ENCODE measurements at places on chromosomes 13 and 19. TPM values are rescaled to one million over a fixed set of nuclear protein-coding genes. Genes with fewer than 3 reads are reported as not detected.

DNA sequence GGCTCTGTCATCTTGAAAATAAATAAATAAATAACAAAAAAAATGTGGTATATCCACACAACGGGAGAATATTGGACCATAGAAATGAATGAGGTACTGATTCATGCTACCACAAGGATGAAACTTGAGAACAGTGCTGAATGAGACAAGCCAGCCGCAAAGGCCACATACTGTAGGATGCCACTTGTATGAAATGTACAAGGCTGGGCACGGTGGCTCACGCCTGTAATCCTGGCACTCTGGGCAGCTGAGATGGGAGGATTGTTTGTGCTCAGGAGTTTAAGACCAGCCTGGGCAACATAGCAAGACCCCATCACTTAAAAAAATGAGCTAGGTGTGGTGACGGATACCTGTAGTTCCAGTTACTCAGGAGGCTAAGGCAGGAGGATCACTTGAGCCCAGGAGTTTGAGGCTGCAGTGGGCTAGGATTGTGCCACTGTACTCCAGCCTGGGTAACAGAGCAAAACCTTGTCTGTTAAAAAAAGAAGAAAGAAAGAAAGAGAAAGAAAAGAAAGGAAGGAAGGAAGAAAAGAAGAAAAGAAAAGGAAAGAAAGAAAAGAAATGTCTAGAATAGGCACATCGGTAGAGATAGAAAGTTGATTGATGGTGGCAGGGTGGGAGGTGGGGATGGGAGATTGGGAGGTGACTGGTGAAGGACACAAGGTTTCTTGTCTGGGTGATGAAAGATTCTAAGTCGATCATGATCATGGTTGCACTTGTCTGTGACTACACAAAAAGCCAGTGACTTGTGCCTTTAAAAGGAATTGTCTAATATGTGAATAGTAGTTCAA is 20.3 kb downstream of the HPN start:
- no peak for ATAC-seq
- H3K27me3 ChIP-seq, result no peaks in the 10 kb centered on the region
- H3K4me3 ChIP-seq, result no peak overlapping the region
- peak overlapping the region; percentile 26 for H3K27ac ChIP-seq
- no peaks in the 10 kb centered on the region for H3K4me1 ChIP-seq
- H3K36me3 ChIP-seq, result no peaks in the 10 kb centered on the region

DNA sequence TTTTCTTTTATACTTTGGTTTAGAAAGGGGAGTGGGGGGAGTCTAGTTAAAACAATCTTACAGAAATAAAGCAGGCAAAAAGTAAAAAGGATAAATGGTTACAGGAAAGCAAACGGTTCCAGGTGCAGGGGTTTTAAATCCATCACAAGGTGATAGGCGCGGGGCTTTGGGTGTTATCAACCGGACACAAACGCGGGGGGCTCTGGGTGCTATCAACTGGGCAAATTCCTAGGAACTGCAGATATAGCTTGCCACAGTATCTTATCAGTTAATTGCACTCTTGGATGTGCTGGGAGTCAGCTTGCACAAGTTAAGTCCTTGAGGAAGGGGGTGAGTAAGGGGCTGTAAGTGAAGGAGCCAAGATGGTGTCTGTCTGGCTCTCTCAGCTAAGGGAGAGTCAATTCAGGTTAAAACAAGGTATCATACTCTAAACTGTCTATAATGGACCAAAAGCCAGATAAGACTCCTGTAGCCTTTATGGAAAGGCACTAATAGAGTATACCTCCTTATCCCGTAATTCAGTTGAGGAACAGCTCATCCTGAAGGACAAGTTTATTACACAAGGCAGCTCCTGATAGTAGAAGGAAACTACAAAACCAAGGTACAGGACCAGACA is 32.6 kb upstream of the ZSCAN5A start:
- no peak overlapping the region for H3K4me3 ChIP-seq
- H3K27me3 ChIP-seq, result peaks cover 9% of the 10 kb centered on the region
- no peaks in the 10 kb centered on the region for H3K36me3 ChIP-seq
- ATAC-seq, result no peak

- H3K4me3 ChIP-seq, result no peak overlapping the region
- H3K36me3 ChIP-seq, result peaks cover 66% of the 10 kb centered on the region
- ATAC-seq, result no peak
- H3K27me3 ChIP-seq, result no peaks in the 10 kb centered on the region
- H3K4me1 ChIP-seq, result peaks cover 6% of the 10 kb centered on the region
Observed at GRCh38 chr19:44968118-44968517, 12.9 kb downstream of the CLPTM1 start.

DNA sequence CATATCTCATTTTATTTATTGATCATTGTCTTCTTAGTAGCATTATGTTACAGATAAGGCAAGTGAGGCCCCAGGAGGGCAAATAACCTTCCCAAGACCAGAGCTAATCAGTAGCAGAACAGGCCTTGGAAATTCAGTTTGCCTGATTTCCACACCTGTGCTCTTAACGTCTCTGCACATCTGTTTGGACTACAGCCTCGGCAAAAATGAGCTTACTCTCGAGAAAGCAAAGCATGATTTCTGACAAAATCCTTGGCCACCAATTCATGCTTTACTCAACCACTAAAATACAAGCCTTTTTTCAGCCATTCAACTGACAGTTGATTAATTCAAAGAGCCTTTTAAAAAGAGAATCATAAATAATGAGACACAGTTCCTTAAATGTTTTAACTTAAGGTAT is 309.3 kb upstream of the HTR2A start:
- ATAC-seq, result no peak
- no peaks in the 10 kb centered on the region for H3K36me3 ChIP-seq
- H3K27ac ChIP-seq, result no peak overlapping the region
- H3K4me1 ChIP-seq, result no peaks in the 10 kb centered on the region
- no peak overlapping the region for H3K4me3 ChIP-seq
- peaks cover 3% of the 10 kb centered on the region for H3K27me3 ChIP-seq

BCL2L12 gene
- 80.5 TPM for total RNA-seq

RFX1 gene
- 12.9 TPM for total RNA-seq
